Fibroblast of villous mesenchyme (primary cell): ENCODE measurements at places on chromosomes 4 and X. TPM values are rescaled to one million over a fixed set of nuclear protein-coding genes. Genes with fewer than 3 reads are reported as not detected.

The MAB21L2 gene
- under 0.01 TPM in 2 replicates for total RNA-seq

GRCh38 chrX:43405191-43405590, 250.9 kb upstream of the MAOA start:
- peak; percentile 57 for DNase-seq

- DNase-seq, result no peak
Measured at GRCh38 chr4:4945021-4945420, 74.2 kb downstream of the CYTL1 start.

The CLDN2 gene
- not detected in 2 replicates for total RNA-seq

GRCh38 chr4:6942238-6942800, 32.7 kb downstream of the TBC1D14 start:
- DNase-seq, result peak; percentile 99

The NPY1R gene
- total RNA-seq, result 1.6 and 3.5 TPM in 2 replicates

DNA sequence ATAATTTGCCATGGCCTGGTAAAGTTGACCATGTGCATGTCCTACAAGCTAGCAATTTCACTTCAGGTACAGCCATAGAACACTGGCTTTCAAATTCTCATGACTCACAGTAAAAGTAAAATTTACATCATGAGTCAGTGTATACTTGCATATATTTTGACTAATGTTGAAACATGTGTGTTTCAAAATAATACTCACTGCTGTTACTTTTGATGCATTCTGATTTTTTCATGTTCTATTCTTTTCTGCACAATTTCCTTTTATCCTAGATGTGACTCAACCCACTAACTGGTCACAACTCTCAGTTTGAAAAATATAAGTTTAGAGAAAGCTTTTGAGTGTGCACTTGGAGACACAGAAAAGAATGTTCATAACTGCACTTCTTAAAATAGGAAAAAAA, 365.7 kb downstream of the FGF13 start:
- DNase-seq, result no peak

DNA sequence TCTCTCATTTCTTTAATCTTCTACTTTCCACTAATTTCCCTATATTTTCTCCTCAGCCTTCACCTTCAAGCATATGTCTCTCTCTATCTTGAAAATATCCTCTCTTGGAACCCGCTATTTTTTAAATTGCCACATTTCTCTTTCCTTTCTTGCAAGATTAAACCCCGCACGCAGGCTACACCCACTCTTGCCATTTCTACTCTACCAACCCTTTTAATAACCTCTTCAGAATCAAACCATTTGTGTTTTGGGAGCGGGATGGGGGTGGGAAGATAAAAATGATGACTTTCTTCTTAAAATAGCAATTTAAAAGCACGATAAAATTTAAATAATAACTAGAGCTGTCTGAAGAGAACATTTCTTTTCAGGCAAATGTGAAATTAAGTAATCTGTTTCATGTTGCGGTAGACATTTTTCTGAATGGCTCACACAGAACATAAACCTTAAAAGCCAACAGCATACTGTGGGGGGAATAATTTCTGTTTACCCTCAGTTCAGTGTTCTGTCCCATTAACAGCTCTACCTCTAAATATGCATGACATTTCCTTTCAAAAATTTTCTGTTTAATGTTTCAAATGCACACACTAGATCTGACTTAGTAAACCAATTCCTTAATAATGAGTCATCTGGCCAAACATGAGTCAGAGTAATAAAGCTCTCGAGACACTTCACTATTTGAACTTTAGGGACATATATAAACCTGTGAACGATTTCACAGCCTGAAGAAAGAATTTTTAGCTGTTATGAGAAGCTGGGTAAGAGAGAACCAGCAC, 20.5 kb downstream of the ARSJ start:
- DNase-seq, result peak; percentile 97

The HSFX1 gene
- total RNA-seq, result 0.43 and 0.64 TPM in 2 replicates

The KLHL13 gene
- 0.97 and 1.3 TPM in 2 replicates for total RNA-seq

DNA sequence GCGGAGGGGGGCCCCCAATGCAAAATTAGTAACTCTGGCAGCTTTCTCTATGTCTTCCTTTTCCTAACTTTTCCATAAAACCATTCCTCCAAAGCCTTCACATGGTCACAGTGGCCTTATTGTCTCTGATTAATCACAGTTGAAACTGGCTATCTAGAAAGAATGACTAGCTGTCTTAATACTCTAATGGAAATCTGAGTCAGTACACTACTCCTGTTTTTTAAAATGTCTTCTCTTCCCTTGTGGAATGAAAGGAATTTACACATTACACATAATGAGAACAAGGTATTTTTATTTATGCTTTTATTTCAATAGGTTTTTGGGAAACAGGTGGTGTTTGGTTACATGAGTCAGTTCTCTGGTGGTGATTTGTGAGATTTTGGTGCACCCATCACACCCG, 66.3 kb upstream of the PUDP start:
- DNase-seq, result no peak

The CLDN34 gene
- under 0.01 TPM in 1 of 2 replicates, not detected in the other for total RNA-seq

GRCh38 chr4:145130130-145130529, 32.0 kb downstream of the ABCE1 start:
- DNase-seq, result no peak

GRCh38 chr4:79991601-79992000, 81.4 kb downstream of the ANTXR2 start:
- no peak for DNase-seq

DNA sequence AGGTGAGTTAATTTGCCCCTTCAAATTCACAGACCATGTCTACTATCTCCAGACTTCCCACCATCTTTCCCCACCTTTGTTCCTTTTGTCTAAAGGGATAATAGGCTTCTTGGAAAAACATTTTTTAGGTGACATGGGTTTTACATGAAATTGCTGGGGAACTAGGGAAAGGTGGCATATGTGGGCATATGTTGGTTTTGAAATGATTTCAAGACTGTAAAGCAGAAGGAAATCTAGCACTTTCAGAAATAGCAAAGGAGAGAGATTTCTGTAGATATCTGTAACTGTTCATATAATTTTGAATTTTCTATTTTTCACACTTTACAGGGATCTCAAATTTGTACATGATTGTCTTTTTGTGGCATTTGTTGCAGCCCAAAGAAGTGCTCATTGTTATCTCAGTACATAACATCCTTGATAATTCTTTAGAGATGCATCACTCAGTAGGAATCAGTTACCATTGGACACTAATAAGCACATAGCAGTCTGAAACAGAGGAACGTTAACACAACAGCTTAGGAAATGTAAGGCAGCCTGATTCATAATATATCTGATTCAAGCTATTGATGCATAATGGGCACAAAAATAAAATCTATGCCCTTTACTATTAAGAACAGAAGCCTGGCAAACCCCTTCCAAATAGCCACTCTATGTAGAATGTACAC, 659.7 kb downstream of the CENPC start:
- no peak for DNase-seq

The CYBB gene
- under 0.01 and 0.32 TPM in 2 replicates for total RNA-seq

- DNase-seq, result peak; percentile 76
Measured at GRCh38 chr4:110287130-110287529, 88.7 kb upstream of the ELOVL6 start.

The SYTL5 gene
- total RNA-seq, result 10.4 and 21.9 TPM in 2 replicates

- peak; percentile 66 for DNase-seq
Measured at GRCh38 chrX:13120017-13120416, 75.6 kb upstream of the FAM9C start.

GRCh38 chrX:119399772-119400101, 601 bp downstream of the SLC25A43 start:
- peak; percentile 22 for DNase-seq

- DNase-seq, result peak; percentile 58
Measured at GRCh38 chrX:42247241-42247640, 323.9 kb upstream of the CASK start.

GRCh38 chr4:95831166-95831565, 8.7 kb upstream of the PDHA2 start:
- DNase-seq, result no peak

- no peak for DNase-seq
Measured at GRCh38 chr4:109913596-109914241, 1.0 kb downstream of the EGF start.

The BEND2 gene
- not detected in 2 replicates for total RNA-seq

DNA sequence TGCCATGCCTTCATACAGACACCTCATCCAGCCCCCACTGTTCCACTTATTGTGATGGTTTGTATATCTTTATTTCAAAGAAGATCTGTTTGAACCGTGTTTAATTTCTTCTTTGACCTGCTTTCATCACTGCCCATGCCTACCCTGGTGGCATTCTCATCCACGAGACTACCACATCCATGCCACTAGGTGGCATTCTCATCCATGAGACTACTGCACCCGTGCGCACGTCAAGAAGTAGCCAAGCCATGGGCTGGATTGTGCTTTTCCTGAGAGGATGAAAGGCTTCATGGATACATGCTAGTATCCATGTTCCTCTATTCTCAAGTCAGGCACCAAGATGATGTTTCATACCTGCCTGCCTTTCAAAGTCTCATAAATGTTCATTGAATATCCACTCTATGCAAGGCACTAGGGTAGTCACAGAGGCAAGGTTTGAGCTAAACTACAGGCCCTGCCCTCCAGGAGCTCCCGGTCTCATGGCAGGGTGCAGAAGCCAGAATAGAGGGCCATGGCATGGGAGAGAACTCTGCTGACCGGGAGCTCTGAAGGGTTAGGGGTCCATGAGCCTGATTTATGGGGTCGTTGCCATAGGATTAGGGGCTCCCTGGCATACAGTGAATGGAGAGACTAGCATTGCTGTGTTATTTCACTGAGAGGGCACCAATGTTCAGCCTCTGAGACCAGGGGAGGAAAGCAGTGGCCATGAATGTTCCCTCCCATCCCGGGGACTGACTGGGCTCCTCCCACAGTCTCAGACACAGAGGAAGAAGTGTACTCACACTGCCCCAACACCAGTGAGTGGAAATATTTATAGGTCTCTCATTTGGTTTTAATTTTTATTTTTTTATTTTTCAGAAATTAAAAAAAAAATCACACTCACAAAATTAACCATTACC, 24.8 kb upstream of the EOLA2 start:
- DNase-seq, result peak; percentile 62

The MAGEC1 gene
- not detected in 2 replicates for total RNA-seq
